Activated CD8-positive, alpha-beta memory T cell treated with anti-CD3 and anti-CD28 coated beads, Interleukin-2, amount 10 ng/mL, durations not matched to agents 7 days and 5 days (primary cell): ENCODE measurements at places on chromosomes 2 and 18. TPM values are rescaled to one million over a fixed set of nuclear protein-coding genes. Genes with fewer than 3 reads are reported as not detected.

CENPA gene
- 51.6 TPM for total RNA-seq

TLX2 gene
- total RNA-seq, result 0.82 TPM

KCNK3 gene
- total RNA-seq, result not detected

UGT1A9 gene
- not detected for total RNA-seq
